Right renal cortex interstitium (tissue), 3 donors: ENCODE measurements at places on chromosomes 7 and 10. TPM values are rescaled to one million over a fixed set of nuclear protein-coding genes. Genes with fewer than 3 reads are reported as not detected.

DNA sequence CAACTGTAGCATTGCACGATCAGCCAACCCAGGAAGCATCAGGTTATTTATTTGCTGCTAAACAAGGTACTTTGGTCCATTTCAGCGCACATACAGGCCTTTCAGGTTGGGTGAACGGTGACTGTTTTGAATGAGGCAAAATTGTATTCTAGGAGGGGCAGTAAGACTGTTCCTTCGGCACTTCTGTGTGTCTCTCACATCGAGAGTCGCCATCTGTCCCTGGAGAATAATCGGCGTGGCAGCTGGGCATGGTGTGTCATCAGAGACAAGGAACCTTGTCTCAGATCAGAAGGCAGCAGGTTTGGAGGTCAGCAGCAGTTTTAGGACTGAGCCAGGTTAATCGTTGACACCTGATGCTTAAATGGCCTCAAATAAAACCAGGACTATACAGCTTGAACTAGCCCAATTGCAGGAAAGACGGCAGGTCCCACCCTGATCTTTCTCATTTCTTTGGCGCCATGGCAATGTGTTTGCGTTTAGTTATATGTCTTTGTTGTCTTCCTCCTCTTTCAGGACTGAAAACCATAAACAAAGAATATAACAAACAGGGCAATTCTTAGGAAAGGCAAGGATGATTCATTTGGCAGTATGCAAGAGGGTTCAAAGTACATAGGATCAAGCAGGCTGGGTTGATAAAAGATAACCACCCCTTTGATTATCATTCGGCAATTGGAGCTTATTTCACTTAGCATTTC lies 92.0 kb upstream of the PRR15 start:
- DNase-seq: no peak

Gene FOXI2
- 1.7 TPM for polyA plus RNA-seq

- no peak for DNase-seq
Measured at GRCh38 chr10:117896517-117896916, 150.2 kb downstream of the RAB11FIP2 start.

GRCh38 chr7:112487457-112488263 lies 6.9 kb downstream of the LSMEM1 start:
- DNase-seq: no peak

DNA sequence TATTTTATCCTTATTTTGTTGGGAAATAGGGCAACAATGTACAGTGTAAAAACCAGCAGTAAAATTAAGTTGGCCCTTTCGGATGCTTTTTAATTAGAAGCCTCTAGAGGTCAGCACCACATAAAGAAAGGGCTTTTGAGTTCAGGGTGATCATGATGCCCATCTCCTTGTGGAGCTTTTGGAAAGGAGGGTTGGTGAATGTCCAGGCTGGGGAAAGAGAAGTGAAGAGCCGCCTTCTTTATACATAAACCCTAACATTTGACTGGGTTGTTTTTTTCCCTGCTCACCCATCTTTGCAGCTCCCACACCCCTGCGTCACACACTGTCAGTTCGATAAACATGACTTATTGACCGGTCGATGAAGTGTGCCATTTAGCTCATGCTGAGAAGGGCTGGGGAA lies 29.8 kb downstream of the MTURN start:
- no peak for DNase-seq

DNA sequence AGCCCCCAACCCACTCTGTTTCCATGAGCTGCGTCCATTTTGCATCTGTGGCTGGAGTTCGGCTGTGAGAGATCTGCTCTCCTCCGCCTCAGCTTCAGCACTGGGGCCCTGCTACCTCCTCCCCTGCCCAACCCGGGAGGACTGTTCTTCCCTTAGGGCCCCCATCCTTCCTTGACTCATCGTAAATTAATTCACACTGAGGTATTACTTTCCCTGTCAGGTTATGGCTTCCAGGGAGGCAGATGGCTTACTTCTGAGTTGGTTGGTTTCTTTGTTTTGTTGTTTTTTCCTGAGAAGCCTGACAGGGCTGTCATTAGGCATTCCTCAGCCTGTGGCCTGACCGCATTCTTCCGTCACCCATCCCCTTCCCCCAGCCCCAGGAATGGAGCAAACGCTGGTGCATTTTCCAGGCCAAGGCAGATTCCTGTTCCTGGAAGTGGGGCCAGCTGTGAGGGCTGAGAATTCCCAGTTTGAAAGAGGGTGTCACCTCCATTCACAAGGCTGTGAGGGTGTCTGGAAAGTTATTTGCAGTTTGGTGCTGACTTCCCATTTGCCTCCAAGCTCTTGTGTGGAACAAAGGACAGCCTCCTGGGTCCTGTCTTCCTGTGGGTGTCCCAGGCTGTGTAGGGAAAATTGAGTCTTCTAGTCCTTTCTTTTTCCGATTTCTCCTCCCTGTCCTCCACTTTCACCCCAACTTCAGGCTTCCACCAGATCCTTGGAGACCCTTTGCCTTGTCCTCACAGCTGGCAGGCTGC lies 11.7 kb downstream of the CPA5 start:
- peak; percentile 89 for DNase-seq

DNA sequence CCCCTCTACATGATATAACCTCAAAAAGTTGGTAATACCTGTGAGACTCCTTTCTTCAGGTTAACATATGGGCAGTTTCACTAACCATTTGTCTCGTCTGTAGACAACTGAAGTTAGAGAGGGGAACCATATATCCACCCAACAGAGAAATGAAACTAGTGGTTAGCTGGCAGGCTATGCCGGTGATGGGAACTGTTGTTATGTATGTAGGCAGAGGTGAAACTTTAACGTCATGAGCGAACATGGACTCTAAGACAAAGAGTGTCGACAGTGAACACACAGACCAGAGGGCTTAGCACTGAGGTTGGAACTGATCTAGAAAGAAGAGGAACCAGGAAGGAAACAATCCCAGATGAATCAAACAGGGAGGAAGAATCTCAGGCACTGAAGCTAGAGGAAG lies 112.4 kb downstream of the ELMO1 start:
- no peak for DNase-seq

Gene ENO4
- polyA plus RNA-seq: 3.2 TPM

Gene DGKI
- 1.8 TPM for polyA plus RNA-seq

DNA sequence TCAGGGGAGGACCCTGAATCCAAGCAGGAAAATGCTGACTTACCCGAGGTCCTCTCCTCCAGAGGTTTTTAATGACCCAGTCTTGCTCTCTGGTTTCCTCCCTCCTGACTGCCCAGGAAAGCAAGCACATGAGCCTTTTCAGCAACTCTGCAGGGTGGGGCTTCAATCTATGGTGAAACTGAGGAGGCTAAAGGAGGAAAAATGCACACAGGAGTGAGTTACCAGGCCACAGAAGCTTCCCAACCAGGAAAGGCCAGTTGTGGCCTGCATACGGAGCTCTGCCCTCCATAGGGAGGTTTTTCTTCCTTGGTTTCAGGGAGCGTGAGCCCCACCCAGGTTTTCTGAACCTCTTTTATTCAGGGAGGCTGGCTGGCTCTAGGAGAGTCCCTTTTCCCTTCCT lies 14.1 kb upstream of the DLG5 start:
- DNase-seq: no peak

Gene ZC3HAV1L
- polyA plus RNA-seq: 20.4 TPM
